ENCODE measurements at places on chromosomes 4 and X.

DNA sequence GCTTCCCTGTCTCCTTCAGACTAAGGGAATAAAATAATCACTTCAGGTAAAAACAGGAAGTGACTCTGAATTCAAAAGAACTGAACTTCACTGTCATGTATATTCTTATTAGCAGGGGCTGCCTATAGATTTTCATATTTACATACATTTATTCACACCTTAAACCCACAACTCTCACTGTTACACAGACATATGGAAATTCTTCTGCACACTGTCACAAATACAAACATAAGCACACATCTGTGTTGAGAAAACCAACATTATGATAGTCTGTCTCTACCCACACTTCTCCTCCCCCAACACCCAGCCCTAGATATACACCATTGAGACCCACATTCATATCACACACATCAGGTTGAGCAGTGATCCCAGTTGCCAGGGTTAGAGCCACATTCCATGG, 5.7 kb upstream of the FGF16 start:
- no peak for DNase-seq

GRCh38 chrX:4805502-4805901, 1092.1 kb upstream of the PRKX start:
- DNase-seq: no peak

DNA sequence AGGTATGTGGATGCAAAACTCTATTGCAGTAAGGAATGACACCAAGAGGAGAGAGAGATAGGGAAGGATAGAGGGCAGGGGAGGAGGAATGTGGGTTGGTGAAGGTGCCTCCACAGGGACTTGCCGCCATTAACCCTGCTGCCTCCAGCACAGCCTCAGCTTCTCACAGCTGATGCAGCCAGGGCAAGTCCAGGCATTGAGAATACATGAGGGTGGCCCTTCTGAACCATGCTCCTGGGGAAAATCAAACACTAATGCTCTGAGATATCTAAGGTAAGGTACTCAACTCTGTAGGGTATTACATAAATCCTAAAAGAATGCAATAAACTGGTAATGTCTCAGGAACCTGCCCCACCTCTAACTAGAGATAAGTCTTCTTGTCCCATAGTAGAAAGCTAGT, 28.7 kb downstream of the UGT2B7 start:
- no peak for DNase-seq

DNA sequence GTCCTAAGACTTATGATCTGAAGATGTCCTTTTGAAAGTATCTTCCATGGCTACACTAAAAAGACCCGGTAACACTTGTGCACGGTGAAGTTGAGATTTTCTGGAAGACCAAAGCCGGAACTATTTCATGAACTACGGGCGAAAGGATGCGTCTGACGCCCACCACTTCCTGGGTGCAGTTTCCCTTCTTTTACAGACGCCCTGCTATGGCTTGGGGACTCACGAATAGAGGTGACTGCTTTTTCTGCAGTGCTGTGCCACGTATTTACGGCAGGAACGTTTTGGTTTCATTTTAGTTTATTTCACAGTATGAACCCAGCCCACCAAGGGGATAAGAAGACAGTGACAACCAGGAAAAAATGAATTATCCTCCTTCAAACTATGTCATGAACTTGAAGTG, 180.4 kb downstream of the AFAP1 start:
- peak; percentile 24 for DNase-seq

DNA sequence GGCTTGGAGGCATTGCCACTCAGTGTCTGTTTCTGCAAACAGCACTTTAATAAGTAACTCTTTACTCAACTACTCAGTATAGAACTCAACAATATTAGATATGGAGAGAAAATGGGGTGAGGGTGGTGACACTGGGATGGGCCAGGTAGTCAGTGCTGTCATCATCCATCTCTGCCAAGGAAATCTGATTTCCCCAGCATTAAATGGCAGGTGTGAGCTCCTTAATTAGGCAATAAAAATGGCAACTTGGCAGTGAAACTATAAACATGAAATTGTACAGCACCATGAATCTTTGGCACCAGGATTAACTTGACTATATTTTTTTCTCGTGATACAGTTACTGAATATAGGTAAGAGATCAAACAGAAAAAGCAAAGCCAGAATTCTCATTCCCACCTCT, 146.2 kb downstream of the GLRA2 start:
- no peak for DNase-seq
